Activated T-cell treated with anti-CD3 and anti-CD28 coated beads, Interleukin-2, amount 50 U/mL, for 1 hour (primary cell): ENCODE measurements at places on chromosomes 3 and 15.

- no peak for DNase-seq
Measured at GRCh38 chr3:17941766-17942165, 199.3 kb upstream of the TBC1D5 start.

- DNase-seq = no peak
Measured at GRCh38 chr15:70354346-70354905, 256.7 kb upstream of the TLE3 start.

- DNase-seq = no peak
Measured at GRCh38 chr3:29642393-29643033, 361.6 kb downstream of the RBMS3 start.

GRCh38 chr3:69879051-69879450 is 120.5 kb upstream of the SAMMSON start:
- DNase-seq = no peak

DNA sequence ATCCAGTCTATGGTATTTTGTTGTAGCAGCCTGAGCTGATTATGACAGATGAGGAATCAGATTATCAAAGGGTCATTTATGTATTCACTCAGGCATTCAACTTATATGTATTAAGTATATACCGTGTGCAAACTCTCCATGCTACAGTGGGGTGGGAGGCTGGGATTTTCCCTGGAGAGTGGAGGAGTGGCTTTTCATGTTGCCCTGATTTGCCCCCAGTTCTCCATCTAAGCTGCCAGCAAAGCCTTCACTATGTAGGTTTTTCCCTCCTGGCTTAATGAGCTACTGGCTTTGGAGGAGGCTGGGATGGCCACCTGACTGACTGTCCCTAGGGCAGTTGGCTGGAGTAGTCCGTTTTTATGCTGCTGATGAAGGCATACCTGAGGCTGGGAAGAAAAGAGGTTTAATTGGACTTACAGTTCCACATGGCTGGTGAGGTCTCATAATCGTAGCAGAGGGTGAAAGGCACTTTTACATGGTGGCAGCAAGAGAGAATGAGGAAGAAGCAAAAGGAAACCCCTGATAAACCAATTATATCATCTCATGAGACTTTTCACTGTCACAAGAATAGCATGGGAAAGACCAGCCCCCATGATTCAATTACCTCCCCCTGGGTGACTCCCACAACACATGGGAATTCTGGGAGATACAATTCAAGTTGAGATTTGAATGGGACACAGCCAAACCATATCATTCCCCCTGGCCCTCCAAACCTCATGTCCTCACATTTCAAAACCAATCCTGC is 253.9 kb downstream of the RPLP1 start:
- no peak for DNase-seq

DNA sequence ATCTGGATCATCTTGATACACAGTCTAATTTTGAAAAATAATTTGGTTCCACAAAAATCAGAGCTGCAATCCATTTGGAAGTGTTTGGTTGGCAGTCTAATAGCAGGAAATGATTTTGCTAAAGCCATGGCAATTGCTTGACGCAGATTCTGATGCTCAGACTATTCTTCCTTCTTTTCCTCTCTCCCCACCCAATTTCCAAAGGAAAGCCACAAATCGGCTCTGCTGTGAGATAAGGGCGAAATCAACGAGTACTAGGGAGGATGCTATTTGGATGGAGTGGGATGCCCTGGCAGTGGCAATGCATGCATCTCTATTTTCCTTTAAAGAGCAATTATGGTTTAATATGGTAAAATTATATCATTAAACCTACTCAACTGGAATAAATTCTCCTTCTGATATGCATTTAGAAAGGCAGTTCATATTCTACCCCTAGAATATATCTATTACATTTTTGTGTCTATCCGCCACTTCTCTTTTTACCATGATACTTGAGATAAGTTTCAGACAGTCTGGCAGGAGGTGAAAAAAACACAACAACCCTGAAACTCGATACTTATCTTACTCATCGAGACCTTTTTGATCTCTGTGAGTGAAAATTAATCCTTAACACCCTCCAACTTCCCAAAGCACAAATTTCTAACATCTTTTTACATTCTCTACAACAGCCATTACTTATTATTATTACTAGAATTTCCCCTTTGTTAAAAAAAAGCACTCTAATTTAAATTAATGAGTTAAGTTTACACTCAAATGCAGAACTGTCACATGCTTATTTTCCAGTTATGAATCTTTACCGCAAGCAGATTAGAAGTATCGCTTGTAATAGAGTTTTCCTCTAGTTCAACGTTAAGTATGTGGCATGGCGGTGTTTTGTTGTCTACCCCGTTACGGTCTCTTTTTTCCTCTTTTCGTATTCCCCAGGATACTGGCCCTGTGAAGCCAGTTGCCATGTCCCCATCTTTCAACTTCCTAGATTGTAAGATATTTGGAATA is 433.3 kb downstream of the FOXP1 start:
- no peak for DNase-seq

- no peak for DNase-seq
Measured at GRCh38 chr3:112786881-112787579, 59.6 kb downstream of the CD200R1L start.

- DNase-seq = no peak
Measured at GRCh38 chr3:103210583-103210982, 775.8 kb downstream of the ZPLD1 start.

GRCh38 chr3:59788801-59789200 is 739.0 kb upstream of the CFAP20DC start:
- DNase-seq = no peak

- DNase-seq = no peak
Measured at GRCh38 chr3:196694941-196695848, 16.9 kb downstream of the CEP19 start.

GRCh38 chr3:118970819-118971218 is 63.8 kb downstream of the IGSF11 start:
- no peak for DNase-seq

- no peak for DNase-seq
Measured at GRCh38 chr3:149547954-149548668, 73.6 kb downstream of the TM4SF4 start.

GRCh38 chr15:45402162-45402954 is 24.0 kb upstream of the GATM start:
- DNase-seq = peak; percentile 95

- no peak for DNase-seq
Measured at GRCh38 chr3:141769221-141769894, 6.2 kb downstream of the GRK7 start.

- DNase-seq = no peak
Measured at GRCh38 chr15:58307313-58307961, 124.4 kb upstream of the LIPC start.

DNA sequence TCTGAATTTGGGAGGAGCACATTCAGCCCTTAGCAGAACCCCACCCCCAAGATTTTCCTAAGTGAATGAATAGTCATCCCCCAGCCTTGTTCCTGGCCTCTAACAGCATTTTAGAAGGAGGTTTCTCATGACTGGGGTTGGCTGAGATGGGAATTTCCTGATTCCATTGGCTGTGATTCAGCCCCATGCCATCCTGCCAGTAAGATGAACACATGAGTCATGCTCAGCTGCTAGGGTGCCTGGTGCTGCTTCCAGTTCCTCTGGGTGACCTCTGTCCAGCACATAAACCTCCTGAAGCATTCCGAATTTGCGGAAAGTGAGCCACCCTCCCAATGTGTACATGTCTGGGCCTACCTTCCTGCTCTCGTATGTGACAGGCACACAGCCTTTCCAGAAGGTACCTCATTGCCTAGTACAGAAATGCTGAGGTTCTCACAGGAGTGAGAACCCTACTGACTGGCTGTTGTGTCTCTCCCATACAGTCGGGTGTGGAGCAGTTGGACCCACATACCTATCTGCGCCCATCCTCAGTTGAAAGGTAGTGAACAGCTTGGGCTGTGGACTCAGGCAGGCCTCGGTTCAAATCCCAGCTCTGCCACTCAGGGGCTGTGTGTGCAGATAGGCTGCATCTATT is 91.7 kb downstream of the APBA2 start:
- no peak for DNase-seq

DNA sequence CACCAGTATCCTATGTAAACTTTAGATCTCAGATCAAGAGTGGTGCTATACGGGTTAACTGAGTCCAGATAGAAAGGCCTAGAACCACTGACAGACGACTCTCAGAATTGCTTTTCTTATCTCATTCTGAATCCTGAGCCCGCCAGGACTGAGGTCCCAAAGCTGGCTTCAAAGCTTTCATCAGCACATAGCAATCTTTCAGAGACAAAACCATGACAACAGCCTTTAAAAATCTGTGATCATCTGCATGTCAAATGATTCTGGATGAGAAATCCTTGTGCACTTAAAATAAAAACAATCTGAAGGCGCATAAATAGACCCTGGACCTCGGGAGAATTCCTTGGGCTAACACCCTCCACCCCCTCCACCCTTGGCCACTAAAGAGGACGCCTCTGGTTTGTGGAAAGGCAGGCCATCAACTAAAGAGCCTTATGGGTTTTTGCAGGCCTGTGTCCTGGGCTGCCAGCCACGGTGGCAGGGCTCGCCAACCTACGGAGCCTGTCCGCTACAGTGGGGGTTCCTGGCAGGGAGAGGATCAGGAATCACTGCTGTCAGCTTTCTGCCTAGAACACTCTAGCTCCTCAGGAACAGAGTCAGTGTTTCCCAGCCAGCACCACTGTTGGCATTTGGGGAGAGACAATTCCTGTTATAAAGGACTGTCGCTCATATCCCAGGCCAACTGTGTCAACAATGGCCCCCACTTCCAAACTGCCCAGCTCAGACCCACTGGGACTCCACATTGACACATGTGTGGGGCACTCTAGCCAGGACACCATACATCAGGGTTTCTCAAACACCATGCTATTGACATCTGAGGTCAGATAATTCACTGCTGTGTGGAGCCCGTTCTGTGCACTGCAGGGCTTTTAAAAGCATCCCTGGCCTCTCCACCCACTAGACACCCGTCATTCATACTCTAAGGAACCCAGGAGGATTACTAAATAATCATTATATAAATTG is 20.2 kb downstream of the TLE3 start:
- no peak for DNase-seq

GRCh38 chr15:39605146-39605545 is 24.3 kb downstream of the THBS1 start:
- DNase-seq = no peak

- no peak for DNase-seq
Measured at GRCh38 chr3:152349392-152349791, 80.7 kb downstream of the MBNL1 start.

DNA sequence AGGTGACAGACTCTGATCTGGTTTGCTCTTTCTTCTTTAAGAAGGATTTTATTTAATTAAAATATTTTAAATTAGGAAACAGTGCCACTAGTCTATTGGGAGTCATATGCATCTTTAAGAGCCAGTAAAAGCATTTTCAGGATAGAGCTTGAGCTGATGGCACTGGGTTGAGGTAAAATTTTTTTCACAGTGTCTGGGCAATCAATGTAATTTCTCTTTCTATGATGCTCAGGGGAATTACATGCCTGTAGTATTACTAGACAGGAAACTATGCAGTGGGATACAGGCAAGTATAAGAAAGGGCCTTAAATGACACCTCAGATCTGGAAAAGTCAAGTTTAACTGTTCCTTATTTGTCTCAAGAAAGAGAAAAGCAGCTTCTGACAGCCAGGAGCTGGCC is 76.4 kb downstream of the GAP43 start:
- no peak for DNase-seq

GRCh38 chr3:127764841-127765362 is 57.4 kb downstream of the MGLL start:
- no peak for DNase-seq

DNA sequence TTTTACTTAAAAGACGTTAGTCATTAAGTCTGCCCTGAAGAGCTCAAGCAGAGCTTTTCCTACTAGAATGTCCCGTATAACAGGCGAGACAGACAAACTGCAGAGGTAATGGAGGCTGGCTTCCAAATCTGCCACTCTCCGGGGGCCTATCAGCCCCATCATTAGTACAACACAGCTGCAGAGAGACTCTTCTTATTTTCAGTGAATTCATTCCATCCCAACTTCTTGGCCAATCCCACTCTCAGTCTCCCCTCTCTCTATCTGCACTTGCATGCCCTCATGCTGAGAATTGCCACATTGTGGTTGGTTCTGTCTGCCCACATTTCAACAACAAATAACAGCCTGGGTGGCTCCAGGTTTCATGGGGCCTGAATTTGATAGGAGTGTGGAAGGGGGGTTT is 412.7 kb downstream of the ERC2 start:
- DNase-seq = no peak

DNA sequence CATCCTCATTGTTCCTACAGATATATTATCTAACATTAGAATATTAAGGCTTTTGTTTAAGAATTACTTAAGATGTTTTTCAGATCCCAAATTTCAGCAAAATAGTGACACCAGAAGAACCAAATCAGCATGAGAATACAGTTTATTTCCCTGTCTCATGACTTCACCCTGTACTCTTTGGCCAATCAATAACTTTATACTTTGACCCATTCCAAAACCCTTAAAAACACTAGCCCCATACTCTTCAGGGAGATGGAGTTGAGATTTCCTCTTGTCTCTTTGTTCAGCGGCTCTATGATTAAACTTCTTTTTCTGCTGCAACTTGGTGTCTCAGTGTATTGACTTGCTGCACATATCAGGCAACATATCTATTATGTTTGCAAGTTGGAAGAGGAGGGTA is 207.7 kb downstream of the ZBBX start:
- no peak for DNase-seq

DNA sequence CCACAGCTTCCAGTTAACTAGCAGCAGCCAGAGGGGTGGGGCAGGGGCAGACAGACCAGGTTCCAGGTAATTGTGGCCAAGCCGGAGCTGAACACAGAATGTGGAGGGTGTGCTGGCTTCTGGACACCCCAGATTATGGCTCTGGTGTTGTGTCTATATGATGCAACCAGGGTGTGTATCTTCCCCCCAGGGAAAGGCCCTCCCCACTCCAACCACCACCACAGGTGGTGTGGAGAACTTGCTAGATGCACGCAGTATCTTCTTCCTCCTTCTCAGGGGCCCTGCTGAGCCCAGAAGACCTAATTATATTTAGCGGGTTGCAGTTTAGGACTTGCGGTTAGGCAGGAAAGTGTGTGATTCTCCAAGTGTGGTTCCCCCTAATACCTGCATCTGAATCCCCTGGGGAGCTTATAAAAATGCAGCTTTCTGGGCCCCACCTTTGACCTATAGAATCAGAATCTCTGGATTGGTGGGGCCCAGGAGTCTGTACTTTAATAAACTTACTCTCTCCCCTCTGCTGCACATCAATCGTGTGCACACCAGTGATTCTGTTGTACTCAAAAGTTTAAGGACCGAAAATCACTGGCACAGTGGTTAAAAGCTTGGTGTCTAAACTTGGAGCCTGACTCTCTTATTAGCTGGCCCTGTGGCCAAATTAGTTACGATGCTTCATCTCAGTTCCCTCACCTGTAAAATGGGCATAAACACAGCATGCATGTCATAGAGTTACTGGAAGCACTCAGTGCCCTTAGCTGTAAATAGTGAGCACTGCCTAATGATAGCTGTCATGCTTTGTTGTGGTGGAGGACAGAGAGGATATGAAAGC is 379.1 kb upstream of the PROK2 start:
- DNase-seq = no peak

DNA sequence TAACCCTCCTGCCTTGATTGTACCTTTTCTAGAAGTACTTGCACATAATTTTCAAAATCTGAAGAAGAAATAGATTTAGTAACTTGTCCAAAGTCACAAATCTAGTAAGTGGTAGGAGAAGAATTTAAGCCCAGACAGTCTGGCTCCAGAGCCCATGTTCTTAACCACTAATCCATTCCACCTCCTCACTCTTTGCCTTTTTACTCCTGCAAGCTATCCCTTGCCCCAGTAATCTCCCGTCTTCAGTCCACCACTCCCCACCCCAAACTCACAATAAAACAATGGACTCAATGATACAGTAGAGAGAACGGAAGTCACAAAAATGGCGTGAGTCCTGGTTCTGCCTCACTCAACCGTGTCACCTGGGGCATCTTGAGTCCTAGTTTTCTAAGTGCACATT is 48.7 kb downstream of the SETMAR start:
- DNase-seq = no peak
